ENCODE measurements at places on chromosomes 12 and 14.

DNA sequence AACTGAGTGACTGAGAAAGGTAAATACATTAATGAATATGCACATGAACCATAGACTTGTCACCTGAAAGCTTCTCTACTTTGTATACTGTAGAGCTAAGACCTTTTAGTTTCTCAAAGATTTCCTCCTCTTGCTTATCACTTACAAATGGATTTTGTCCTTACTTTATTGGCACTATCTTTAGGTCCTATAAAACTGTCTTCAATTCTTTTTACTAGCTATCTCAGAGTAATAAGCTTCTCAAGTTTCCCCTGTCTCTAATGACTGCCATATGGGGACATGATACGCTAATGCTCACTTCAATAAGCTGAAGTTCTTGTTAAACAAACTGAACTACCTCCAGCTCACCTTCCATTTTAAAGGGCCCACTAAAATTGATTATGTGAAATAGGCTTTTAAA, 468.2 kb upstream of the CCDC196 start:
- no peak for DNase-seq

DNA sequence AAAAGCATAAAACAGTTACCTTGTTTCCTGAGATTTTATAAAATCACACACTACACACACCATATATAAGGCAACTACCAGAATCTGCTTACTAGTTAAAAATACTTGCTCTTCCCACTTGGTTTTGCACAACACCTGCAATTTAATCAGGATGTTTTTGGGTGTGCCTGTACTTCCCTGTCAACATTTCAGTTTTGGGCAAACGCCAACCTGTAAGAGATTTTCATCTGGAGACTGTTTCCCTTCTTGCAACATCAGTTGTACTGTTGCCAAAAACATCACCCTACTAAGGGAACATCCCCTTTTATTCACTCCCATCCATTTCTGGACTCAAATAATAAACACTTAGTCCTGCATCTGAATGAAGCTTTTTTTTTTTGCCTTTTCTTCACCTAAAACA, 172.3 kb downstream of the DUSP6 start:
- peak; percentile 75 for DNase-seq

DNA sequence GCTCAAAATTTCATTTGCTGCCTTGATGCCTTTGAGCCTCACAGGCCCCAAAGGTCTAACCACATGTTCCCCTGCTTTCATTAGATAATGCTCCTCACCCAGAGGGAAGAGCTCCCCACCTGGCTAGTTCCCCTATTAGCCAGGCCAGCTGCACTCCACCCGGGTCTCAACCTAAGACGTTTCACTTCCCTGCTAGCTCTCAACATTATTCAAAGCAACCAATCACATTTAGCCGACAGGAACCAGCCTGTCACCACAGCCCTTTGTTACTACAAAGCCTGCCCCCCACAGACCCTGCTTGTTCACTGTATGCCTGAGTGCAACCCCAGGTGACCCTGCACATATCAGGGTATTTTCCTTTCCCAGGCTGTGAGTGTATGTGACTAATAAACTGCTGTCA, 78.6 kb downstream of the SLC15A5 start:
- no peak for DNase-seq

- no peak for DNase-seq
These were observed at the start of gene KRT4 for GRCh38 chr12:52813885-52814709. Gene KRT4 (minus strand): TSS chr12:52814116. CDS start chr12:52814058, 58 bp downstream.

- no peak for DNase-seq
These were observed 7.1 kb downstream of the TAPBPL start for GRCh38 chr12:6459004-6459337.

DNA sequence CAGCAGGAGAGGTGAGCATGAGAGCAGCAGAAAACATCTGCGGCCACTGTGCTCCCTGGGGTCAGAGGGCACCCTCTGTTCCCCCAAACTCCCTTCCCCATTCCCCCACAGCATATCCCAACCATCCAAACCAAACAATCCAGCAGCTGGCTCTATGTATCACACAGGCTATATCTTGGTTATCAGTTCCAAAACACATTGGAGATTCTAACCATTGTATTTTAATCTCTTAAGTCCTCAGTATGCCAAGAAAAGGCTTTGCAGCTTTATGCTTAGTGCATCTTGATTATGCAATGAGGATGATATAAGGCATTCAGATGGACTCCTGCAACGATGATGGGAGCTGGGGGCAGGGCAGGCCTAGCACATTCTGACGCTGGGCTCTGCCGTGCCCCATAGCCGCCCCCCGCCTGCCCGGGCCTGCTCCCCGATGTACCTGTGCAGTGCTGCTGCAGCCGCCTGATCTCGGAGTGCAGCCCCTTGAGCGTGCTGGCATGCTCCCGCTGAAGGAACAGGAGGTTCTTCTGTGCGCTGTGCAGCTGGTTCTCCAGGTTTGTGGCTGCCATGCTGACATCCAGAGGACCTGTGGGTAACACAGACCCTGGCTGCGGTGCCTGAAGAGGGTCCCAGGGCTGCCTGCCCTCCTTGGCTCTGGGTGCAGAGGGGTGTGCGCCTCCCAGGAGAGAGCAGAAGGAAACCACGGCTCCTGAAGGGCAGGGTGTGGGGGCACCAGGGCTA, 29.6 kb downstream of the CCDC92 start:
- DNase-seq, result no peak

DNA sequence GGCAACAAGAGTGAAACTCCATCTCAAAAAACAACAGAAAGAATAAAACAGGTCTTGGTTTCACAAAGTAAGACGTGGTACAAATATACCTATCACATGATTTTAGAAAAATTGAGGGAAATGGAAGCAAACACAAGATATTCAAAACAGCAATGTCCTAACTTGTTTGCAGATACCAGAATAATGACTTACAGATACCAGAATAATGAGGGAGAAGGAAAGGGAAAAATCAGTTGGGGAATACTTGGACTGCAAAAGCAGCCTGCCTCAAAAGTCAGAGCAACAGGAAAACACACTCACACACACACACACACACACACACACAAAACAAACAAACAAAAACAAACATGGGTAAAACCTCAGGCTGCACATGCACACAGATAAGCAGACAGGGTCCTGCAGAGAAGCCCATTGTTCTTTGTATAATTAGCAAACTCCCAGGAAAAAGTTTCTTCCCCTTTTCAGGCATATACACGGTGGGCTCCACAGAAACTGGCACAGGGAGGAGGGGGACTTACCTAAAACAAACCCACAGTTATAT, 65.7 kb upstream of the CAPRIN2 start:
- no peak for DNase-seq

- DNase-seq, result no peak
These were observed 196.6 kb upstream of the DIO3 start for GRCh38 chr14:101364503-101365328.

DNA sequence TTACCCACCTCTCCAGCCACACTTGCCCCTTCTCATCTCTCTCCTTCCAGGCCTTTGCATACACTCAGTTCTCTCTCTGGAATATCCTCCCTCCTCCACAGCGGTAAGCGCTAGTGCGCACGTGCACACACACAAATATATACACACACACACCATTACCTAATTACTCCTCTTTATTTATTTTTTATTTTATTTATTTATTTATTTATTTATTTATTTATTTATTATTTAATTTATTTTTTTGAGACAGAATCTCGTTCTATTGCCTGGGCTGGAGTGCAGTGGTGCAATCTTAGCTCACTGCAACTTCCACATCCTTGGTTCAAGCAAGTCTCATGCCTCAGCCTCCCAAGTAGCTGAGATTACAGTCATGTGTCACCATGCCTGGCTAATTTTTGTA, 11.7 kb downstream of the ASIC1 start:
- no peak for DNase-seq

GRCh38 chr14:52244997-52245396, 22.5 kb upstream of the PTGDR start:
- DNase-seq, result no peak

DNA sequence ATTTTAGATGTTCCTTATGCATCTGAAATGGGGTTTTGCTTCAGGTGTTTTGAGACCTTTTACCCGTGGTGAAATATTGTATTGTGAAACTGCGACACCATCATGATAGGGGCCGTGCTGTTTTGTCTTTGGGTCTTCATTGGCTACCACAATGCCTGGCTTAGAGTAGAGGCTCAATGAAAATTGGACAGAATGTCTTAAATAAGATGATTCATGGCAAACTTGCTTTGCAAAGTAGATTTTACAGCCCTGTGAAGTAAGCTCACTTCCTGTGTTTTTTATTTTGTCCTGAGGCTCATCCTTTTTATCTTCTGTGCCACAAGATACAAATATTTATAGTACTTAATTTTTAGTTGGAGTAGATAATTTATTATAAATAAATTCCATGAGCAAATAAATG, 111.3 kb upstream of the FRMD6 start:
- no peak for DNase-seq

DNA sequence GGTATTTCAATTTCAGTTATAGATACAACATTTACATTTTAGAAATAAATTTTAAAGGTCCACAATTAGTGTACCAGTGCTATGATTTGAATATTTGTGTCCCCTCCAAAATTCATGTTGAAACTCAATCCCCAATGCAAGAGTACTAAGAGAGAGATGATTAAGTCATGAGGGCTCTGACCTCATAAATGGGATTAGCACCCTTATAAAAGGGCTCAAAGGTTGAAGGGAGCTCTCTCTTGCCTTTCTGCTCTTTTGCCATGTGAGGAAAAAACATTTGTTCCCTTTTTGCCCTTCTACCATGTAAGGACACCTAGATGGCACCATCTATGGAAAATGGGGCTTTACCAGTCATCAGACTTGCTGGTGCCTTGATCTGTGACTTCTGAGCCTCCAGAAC, 25.8 kb upstream of the CNOT2 start:
- no peak for DNase-seq

DNA sequence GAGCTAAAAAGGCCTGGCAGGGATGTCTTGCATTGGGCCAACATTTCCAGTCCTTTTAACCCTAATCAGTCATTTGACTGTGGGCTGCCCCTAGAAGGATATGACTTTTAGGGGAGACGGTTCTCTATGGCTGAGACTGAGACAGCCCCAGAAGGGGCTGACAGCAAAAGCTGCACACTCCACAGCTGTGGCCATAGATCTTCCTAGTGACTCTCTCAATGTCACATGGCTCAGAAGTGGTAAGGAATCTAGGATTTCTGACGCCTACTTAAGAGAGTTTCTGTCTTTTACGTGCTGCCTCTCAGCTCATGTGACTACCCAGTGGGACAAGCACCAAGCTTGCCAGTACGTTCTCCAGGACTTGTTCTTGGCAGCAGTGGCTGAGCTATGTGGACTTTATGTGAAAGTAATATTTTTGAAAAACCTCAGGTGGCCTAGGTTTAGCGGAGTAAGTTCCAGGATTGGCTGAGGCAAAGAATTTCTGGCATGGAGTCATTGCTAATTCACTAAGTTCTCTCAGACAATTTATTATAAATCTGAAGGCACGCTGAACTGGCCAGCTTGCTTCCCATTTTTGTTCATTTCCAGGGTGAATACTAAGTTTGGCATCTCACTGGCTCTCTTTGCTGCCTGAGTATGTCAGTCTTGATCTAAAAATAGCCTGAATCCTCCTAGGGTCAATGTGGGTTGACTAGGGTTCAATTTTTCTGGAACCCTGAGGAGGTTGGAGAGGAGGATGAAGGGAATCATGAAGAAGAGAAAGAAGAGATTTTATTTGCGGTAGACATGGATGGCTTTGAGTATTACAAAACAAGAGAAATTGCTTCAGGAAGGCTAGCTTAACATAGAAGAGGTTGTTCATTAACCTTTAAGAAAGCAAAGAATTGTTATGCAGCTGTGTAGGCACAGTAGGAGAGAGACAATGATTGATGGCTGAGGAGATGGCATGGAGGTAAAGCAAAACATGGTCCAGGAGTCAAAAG, 271.8 kb downstream of the AEBP2 start:
- DNase-seq, result no peak

DNA sequence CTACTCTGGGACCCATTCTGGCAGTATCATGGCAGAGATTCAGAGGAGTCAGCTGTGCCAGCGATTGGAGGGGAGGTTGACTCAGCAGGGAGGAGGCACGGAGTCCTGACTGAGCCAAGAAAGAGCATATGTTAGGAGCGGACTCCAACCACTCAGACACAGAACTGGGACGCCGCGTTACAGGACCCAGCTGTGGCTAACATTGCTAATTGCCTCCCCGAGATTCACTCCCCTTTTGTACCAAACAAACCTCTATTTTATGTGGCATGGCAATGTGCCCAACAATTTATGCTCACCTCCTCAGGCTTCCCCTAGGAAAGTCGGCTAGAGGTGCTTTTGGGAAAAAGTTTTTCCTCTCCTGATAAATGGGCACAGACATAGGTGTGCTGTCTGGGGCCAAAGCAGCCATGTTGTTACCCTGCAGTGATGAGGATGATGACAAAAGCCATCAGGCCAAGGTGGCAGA, 15.2 kb upstream of the CLIP1 start:
- DNase-seq, result peak; percentile 66

- no peak for DNase-seq
These were observed 398.5 kb downstream of the FSCB start for GRCh38 chr14:44108601-44109000.
